ENCODE measurements at places on chromosomes 4 and X.

DNA sequence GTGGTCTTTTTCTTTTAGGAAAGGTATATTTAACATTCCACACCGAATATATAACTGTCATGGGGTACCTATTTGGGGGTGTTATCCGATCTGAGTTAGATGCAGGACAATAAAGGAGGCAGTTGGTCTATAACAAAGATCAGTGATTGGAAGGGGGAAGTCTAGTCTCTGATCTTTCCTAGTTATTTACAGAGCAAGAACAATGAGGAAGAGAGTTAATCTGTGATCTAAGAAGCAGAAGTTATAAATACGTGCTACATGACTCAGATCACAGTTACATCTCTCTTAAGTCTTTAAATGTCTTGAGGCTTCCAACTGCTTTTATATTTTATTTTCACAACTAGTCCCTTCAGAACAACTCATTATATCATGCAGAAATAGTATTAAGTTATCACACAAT lies 33.2 kb upstream of the ARMCX4 start:
- no peak for DNase-seq

DNA sequence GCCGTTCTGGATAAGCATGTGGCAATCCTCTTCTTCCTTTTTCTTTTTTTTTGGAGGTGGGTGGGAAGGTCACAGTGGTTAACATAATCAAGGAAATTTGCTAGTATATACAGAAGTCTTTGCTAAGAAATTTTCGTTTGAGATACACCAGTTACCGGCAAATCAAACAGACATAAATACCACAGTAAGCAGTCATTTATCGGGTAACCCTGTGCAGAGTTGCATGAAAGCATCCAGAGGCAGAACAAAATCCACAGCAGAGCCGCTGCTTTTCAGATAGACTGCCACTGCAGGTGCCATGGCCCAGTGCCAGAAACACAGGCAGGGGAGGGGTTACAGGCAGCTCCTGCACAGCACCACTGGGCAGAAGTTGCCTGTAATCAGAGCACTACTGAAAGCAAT lies 179.1 kb upstream of the MAB21L2 start:
- no peak for DNase-seq

DNA sequence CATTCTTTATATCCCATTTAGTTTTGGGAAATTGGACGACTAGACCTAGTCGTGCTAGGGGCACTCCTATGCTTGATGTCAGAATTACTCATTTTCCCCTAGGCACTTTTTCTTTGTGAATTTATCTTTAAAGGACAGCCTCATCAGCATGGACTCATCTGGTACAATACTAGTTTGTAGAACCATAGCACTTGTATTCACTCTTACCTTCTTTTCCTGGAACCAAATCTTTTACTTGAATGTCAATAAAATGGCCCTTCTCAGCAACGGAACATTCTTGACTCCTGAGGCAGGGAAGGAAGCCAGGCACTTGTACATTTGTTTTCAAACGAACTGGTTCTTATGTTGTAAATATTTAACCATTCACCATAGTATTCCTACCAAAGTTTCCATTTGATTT lies 187.1 kb downstream of the SHROOM3 start:
- no peak for DNase-seq

DNA sequence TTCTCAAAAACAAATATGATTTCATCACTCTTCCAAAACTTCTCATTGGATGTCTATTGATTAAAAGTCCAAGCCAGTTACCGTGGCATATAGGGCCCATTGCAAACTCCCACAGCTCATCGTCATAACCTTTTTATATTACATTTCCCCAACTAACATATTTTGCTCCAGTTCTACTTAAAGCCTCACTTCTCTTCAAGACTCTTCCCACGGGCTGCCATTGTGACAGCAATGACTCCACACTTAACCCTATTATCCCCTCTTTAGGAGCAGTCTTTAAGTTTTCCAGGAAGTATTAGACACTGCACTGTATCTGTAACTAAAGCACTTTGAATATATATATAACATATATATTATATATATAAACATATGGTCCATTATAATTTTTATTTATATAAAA lies 44.5 kb downstream of the DTHD1 start:
- no peak for DNase-seq

- DNase-seq, result no peak
These were observed 59.3 kb downstream of the SHROOM2 start for GRCh38 chrX:9845578-9845952.

- no peak for DNase-seq
These were observed 60.5 kb upstream of the SLC25A4 start for GRCh38 chr4:185082561-185082960.

- no peak for DNase-seq
These were observed 192.9 kb upstream of the TBL1X start for GRCh38 chrX:9271789-9272525.

DNA sequence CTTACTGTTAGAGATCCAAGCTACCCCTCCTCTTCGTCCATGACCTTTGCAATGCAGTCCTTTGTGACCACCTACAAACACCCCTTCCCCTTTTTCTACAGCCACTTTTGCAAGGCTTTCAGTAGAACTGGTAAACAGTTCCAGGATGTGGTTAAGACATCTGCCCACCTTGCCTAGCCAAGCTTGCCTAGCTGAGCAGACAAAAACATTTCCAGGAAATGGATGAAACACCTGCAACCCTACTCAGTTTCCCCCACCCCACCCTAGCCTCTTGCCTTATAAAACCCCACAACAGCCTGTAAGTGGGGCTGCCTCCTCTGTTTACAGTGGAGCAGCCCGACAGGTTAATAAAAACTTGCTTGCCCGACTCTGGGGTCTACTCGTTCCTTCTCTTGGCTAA lies 133.8 kb downstream of the ZC4H2 start:
- no peak for DNase-seq

GRCh38 chr4:77127215-77127614 lies 29.8 kb upstream of the CCNG2 start:
- no peak for DNase-seq

DNA sequence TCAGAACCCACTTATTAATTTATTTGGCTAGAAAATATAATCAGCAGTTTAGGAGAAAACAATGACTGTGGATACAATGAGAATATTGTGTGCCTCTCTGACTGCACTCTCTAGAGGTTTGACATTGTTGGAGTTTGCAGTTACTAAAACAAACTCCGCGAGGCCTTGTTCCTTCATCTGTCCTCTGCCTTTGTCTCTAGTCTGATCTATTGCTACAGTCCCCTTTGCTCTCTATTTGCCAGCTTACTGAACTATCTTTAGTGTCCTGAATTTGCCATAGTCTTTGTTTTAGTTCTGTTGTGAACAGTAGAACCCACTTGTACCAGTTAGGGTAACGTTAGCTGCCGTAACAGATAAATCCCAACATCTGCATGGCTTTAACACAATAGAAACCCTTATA lies 81.4 kb upstream of the RPS6KA3 start:
- DNase-seq, result no peak

GRCh38 chr4:83125738-83126141 lies 11.2 kb upstream of the PLAC8 start:
- no peak for DNase-seq

DNA sequence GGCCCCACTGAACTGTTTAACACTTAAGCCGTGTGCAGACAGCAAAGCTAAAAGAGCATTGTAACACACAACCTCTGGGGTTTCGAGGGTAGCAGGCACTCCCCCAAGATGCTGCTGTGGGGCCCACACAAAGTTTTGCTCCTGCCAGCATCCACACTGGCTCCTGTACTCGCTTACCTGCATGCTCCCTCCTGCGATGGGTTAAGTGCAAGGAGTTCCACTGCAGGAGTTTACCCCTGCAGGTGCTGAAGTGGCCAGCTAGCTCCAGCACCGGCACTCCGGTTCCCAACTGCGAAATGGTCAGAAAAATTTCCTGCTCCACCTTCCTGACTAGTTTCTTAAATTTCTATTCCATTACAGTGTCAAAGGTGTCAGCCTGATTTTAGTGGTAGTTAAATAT lies 443.5 kb downstream of the PCDH10 start:
- no peak for DNase-seq

GRCh38 chrX:136866337-136867095 lies 14.0 kb downstream of the RBMX start:
- no peak for DNase-seq

- DNase-seq, result no peak
These were observed 511.4 kb upstream of the DIPK2B start for GRCh38 chrX:45712067-45712466.

DNA sequence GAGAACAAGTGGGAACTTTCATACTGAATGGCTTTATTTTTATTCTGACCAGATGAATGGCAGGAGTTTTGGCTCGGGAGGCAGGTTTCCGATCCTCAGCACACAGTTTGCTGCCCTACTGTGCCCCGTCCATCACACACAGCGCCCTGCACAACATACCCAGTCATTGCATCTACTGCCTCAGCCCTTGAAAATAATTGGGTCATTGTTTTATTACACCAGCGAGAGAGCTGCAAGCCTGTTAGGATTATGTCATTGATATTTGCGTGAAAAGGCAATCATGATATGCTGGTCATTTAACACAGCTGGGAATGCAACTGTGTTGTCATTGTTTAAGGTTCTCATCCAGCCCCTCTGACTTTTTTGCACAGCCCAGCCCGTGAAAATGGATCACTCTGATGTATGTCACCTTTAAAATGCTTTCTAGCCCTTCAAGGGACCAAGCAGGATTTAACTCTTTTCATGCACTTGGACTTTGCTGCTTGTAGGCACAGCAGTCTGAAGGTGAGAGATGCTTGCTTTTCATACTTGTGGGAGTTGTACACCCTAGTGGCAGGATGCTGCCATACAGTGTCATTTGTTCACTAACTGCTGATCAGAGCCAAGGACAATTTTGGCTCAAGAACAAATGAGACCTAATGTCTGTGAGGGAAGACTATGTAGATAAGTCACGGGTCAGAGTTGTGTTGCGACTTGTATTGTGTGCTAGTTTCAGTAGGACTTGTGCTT lies 62.3 kb downstream of the RTL9 start:
- DNase-seq, result peak; percentile 66

- no peak for DNase-seq
These were observed 38.9 kb downstream of the CCNQ start for GRCh38 chrX:153560000-153560399.

DNA sequence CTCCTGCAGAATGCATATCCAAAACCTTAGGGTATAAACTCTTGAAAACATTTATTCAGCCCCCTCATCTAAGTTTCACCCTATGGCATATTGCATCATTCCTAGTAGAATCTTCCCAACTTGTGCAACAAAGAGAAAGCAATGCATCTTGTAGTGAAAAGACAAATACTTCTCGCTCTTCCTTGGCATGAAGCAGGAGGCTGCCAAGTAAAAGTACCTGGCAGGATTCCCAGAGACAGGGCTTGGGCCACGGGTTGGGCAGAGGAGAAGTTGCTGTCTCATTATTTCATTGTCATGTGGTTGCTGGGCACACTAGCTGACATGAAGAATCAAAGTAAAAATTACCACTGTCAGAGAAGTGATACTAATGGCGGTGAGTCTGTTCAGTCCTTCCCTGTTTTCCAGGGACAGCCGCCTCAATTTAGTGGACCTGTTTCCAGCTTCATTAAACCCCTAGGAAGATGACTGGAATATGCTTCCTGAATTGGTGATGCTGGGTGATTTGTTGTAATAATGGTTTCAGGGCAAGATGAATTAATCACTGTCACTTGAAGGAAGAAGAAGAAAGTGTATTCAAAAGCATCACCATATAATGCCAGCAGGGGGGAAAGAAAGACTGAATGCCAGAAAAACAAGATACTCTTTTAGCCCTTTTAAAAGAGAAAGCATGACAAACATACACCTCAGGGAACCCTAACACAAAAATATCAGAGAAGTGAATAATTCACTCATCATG lies 380.5 kb upstream of the IGFBP7 start:
- DNase-seq, result no peak

GRCh38 chrX:18961686-18962085 lies 22.2 kb downstream of the PHKA2 start:
- no peak for DNase-seq

DNA sequence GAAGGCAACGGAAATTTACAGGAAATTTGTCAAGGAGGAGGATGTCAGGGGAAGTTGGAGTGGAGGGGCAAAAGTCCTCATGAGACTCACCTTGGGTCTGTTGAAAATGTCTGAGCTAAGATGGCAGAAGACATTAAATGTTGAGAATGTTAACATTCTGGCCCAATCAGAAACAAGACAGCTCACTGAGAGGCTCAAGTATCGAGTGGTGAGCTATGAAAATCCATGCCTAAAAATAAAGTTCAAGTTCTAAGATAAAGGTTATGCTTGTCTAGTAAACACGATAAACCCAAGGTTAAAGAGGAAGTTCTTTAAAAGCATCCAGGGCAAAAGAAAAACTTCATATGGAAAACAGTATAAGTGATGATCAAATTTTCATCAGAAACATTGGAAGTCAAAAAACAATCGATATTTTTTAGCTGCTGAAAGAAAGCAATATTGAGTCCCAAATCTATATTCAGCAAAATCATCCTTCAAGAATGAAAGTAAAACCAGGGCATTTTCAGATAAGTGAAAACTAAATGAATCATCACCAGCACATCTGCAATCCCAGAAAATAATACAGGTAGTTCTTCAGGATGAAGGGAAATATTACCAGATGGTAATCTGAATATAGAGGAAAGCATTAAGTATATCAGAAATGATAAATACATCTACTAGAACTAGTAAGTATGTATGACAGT lies 462.4 kb downstream of the TLL1 start:
- no peak for DNase-seq

- DNase-seq, result no peak
These were observed 1.2 kb downstream of the GNPDA2 start for GRCh38 chr4:44725166-44725565.

GRCh38 chrX:10629905-10630304 lies 9.5 kb upstream of the MID1 start:
- DNase-seq, result no peak

GRCh38 chrX:78104447-78105176 lies 564 bp downstream of the PGK1 start:
- peak; percentile 74 for DNase-seq
